ENCODE measurements at places on chromosomes 6 and 20.
A peak's percentile ranks its signal among the peaks of the same experiment; 100 is the strongest.

- no peak for DNase-seq
Observed at GRCh38 chr20:59371431-59371830, 71.0 kb downstream of the EDN3 start.

- DNase-seq, result peak; percentile 79
Observed at GRCh38 chr20:11274141-11274594, 600.4 kb upstream of the JAG1 start.

GRCh38 chr6:80209430-80209829, 103.0 kb downstream of the BCKDHB start:
- no peak for DNase-seq

DNA sequence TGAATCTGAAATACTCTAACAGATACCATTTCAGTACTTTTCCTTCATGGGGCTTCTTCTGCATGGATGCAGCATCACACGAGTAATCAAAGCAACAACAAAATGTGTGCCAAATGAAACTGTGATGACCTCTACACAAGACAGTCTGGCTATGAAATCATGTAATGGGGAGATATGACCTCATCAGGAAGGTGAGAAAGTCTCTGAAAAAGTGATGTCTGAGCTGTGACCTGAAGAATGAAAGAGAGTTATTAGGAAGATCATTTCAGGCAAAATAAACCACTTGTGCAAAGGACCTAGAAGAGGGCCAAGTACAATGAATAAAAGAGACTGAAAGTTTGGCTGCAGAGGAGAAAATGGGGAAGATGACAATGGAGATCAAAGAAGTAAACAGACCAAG, 182.8 kb downstream of the PTPRK start:
- peak; percentile 32 for DNase-seq

DNA sequence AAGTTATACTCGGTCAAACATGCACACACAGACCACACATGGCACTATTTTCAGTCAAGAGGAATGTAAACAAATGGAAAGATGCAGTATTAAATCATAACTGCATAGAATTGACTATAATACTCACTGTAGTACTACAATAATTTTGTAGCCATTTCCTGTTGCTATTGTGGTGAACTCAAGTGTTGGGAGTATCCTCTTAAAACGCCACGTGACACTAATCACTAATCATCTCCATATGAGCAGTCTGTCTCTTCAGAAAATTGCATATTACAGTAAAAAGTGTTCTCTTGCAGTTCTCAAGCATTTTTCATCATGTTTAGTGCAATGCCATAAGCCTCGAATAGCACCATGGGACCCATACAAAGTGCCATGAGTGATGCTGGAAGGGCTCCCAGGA, 258.7 kb upstream of the ID4 start:
- DNase-seq, result no peak

DNA sequence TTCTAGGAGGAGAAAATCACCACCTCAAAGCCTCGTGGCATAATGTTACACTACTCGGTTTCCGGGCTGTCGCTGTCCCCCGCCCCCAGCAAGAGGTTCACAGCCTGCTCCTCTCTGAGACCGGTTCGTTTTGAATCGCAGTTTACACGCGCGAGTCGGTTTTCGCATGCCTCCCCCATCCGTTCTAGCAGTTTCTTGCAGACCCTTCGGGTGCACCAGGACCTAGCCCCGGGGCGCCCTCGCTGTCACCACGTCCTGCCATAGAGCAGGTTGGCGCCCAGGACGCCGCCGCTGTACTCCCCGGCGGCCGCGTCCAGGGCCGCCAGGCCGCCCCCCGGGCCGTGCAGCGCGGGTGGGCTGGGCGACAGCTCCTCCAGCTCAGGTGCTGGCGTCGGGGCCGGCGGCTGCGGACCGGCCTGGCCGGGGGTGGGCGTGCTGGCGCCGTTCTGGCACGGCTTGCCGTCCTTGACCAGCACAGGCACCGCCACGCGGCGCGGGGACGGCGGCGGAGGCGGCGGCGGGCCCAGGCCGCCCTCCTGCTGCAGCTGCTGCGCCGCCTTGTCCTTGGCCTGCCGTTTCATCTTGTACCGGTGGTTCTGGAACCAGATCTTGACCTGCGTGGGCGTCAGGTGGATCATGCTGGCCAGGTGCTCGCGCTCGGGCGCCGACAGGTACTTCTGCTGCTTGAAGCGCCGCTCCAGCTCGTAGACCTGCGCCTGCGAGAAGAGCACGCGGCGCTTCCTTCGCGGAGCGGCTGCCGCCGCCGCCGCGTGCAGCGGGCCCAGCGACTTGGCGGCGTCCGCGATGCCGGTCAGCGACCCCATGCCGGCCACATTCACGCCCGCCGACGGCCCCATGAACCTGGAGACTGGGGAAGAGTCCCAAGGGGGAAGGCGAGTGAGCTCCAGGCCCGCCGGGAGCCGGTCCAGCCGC, 1.4 kb downstream of the NKX2-4 start:
- DNase-seq, result no peak

GRCh38 chr6:27370391-27370790, 18.2 kb upstream of the ZNF391 start:
- DNase-seq, result no peak

DNA sequence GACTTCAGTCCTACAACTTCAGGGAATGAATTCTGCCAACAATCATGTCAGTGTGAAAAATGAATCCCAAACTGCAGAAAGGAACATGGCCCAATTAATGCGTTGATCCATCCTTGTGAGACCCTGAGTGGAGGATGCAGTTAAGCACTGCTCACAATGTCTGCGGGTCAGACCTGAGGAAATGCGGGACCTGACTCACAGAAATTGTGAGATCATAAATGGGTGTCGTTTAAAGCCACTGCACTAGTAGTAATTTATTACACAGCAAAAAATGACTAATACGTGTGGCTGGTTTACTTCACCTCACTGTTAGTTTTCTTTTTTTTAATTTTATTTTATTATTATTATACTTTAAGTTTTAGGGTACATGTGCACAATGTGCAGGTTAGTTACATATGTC, 505.0 kb downstream of the PRKN start:
- DNase-seq, result no peak

DNA sequence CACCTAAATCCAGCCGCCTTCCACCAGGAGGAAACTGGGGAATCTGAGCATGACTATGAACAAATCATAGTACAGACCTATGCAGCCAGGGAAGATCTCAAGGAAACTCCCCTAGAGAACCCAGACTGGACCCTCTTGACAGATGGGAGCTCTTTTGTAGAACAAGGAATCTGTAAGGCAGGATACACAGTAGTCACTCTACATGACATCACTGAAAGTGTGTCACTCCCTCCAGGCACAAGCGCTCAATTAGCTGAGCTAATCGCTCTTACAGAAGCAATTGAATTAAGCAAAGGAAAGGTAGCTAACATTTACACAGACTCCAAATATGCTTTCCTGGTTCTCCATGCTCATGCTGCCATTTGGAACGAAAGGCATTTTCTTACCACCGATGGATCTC, 36.8 kb downstream of the PLN start:
- no peak for DNase-seq

GRCh38 chr20:31758991-31759390, 19.9 kb downstream of the TPX2 start:
- no peak for DNase-seq

- DNase-seq, result no peak
Observed at GRCh38 chr20:39909447-39909846, 779.6 kb downstream of the MAFB start.

GRCh38 chr20:24402188-24402587, 67.2 kb upstream of the SYNDIG1 start:
- no peak for DNase-seq

DNA sequence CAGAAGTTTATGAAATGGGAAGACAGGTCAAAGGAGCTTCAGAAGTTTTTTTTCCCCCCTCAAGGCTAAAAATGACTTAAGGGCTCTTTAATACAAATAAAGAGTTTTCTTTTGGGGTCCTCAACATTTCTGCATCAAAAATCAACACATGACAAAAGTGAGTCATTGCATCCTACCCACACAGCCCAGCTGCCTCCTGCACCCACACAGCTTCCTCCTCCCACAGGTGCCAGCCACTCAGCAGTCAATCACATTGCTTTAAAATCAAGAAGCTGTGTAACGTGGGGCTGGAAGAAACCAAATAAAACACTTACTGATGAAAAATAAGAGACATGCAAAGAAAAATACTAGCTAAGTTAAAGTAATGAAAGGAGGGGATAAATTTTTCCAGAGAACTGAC, 68.5 kb downstream of the MAP3K5 start:
- DNase-seq, result no peak

GRCh38 chr6:170344631-170345576, 38.3 kb downstream of the FAM120B start:
- DNase-seq, result peak; percentile 61

DNA sequence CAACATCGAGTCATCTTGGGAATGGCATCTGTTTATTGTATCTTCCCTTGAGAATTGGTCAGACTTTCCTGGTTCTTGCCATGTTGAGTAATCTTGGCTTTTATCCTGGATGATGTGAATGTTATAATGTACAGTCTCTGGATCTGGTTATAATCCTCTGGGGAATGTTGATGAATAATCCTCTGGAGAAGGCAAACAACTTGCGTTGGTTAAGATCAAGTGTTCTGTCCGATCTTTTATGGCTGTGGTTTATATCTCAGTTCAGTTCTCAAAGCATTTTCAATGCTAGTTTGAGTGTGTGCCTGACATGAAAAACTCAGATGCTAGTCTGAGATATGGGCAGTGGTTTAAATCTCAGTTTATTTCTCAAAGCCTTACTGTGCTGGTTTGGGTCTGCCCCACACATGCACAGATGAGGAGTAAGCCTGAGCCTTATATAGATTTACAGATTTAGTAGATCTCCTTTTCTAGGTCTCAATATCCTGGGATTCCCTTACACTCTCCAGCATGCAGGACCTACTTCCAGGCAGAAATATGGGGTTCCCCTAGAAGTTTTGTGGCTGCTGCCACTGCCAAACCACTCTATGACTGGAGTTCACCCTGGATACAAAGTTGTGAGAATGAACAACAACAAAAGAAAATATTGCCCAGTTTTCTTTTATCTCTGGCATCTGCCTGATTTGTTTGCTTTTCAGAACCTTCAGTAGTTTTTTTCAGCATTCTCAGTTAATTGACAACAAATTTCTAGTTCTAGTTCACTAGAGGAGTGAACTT, 191.8 kb upstream of the MAN1A1 start:
- DNase-seq, result peak; percentile 100

GRCh38 chr20:14310977-14311627, 26.3 kb downstream of the FLRT3 start:
- peak; percentile 29 for DNase-seq

DNA sequence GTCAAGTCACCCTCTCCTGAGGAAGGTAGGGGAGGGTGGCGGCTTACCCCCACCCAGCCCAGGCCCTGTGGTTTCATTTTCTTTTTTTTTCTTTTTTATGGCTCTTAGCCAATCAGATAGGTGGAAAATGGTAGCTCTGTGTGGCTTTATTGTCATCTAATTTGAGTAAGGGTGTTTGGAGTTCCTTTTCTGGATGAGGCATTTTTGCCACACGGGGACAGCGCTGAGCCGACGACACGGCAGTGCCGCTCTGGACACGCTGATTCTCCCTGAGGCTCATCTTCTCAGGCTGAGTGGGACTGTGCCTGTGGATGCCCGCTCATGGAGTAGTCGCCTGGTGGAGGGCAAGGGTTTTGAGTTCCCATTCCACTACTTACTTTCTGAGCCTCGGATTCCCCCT, 37.6 kb upstream of the ANGPT4 start:
- no peak for DNase-seq

GRCh38 chr6:75205776-75206575, at the start of gene COL12A1:
TSS of gene COL12A1 (minus strand) at chr6:75206053. CDS start at chr6:75202792, 3,261 bp downstream.
- DNase-seq, result peak; percentile 100

- DNase-seq, result peak; percentile 92
Observed at GRCh38 chr6:139743664-139744437, 369.4 kb upstream of the CITED2 start.

GRCh38 chr20:46433051-46433450, 26.6 kb upstream of the ELMO2 start:
- no peak for DNase-seq

- DNase-seq, result no peak
Observed at GRCh38 chr20:11935212-11936154, 17.8 kb downstream of the BTBD3 start.

GRCh38 chr20:9739991-9740390, 98.9 kb downstream of the PAK5 start:
- no peak for DNase-seq

DNA sequence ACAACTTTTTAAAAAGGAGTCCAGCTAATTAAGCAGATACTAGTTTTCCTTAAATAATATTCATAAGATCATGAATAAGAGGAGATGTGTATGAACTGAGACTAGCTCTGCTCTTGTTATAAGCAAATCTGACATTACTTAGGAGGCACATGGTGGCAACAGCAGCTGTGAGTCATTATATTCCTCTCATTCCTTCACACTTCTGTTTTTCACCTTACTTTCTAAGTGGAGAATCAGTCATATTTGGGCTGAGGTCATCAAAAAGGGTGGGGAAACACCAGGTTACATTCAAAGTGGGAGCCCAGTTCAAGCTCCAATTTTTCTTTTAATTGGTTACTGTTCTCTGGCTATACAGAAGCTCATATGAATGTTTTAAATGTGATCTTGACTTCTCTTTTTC, 6.0 kb upstream of the RIPPLY2 start:
- no peak for DNase-seq

DNA sequence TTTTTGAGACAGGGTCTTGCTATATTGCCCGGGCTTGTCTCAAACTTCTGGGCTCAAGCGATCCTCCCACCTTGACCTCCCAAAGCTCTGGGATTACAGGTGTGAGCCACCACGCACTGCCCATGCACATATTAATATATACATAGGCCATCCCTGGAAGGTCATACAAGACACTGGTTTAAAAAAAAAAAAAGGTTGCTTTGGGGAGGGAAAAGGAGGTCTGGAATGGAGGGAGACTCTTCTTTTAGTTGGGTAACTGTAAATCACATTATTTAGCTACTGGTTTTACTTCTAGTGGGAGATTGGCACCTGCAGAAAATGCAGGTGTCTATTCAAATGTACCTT, 4.1 kb upstream of the SNAI1 start:
- no peak for DNase-seq

DNA sequence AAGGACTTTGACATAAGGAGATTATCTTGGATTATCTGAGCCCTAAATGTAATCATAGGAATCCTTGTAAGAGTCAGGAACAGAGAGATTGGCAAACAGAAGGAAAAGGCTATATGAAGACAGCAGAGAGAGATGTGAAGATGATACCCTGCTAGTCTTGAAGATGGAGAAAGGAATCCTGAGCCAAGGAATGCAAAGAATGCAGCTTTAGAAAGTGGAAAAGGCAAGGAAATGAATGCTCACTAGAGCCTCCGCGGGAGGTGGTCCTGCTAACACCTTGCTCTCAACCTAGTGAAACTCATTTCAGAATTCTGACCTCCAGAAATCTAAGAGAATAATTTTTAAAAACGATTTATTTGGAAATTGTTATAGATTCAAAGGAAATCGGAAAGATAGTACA, 117.1 kb downstream of the TBXT start:
- DNase-seq, result no peak
